ENCODE measurements at places on chromosomes 5 and 9.

DNA sequence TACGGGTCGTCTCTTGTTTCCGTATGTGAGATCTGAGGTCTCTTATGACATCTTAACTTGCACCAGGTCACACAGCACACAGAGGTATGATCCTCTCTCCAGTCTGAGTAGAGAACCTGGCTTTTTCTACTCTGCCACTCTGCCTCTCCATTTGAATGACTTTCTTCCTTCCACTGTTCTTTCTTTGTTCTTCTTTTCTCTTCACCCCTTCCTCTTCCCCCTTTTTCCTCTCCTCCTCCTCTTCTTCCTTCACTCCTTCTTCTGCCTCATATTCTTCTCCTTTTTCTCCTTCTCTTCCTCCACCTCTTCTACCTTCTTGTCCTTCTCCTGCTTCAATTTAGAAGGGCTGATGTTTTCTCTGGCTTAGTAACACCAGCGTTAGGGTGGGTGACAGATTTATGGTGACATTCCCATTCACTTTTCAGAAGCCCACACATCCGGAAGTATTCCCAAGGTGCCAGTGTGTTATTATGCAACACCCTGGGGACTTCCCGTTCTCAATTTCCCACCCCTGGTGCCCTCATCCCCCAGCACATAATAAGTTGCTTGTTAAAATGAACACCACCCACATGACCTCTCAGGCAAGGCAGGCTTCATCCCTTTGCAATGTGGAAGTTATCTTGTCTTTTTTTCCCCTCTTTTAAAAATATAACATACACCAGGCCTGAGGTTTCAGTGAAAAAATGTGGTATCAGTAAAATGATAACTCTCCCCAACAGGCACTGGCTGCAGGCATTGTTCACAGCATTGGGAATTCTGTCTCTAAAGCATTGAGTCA lies 122.0 kb downstream of the PAPPA start:
- DNase-seq, result no peak

- no peak for DNase-seq
Measured at GRCh38 chr5:4563400-4563799, 576.7 kb upstream of the ADAMTS16 start.

DNA sequence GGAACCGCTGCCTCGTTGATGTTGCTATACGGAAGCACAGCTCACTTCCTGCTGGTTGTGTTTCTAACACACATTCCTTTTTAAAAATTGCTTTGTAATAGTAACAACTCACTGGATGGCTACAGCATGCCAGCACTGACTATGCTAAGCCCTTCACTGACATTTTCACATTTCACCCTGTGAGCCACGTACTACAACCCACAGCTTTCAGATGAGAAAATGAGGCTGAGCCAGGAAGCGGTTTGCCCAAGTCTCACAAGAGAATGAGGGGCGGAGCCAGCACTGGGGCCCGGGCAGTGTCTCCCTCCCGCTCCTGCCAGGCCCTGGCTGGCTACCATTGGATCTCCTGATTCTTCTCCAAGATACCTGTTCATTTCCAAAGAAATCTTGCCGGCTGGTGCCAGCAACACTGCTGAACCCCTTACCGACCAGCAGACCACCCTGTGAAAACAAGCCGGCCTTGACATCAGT lies 38.3 kb downstream of the FAM78A start:
- no peak for DNase-seq

- no peak for DNase-seq
Measured at GRCh38 chr5:171323806-171324632, 15.0 kb downstream of the TLX3 start.

GRCh38 chr9:128718475-128718874 lies 5.5 kb downstream of the ZDHHC12 start:
- DNase-seq, result no peak

DNA sequence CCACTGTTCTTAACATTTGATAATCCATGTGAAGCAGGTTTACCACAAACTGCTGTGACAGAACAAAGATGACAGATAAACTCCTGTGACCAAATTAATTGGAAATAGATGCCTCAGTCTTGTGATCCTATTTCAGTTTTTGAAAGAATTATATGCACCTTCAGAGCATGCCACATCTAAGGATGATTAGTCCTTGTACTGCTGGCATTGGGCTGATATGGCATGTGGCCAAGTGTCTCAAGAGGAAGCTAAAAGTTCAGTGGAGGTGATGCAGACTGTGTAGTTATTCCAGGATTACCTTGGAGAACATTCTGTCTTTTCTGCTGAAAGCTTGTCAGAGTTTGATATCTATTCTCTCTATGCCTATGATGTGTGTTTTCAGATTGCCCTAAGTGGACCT lies 314.4 kb upstream of the EFNA5 start:
- no peak for DNase-seq

GRCh38 chr5:181235323-181235688 lies 8.4 kb downstream of the RACK1 start:
- DNase-seq, result no peak

DNA sequence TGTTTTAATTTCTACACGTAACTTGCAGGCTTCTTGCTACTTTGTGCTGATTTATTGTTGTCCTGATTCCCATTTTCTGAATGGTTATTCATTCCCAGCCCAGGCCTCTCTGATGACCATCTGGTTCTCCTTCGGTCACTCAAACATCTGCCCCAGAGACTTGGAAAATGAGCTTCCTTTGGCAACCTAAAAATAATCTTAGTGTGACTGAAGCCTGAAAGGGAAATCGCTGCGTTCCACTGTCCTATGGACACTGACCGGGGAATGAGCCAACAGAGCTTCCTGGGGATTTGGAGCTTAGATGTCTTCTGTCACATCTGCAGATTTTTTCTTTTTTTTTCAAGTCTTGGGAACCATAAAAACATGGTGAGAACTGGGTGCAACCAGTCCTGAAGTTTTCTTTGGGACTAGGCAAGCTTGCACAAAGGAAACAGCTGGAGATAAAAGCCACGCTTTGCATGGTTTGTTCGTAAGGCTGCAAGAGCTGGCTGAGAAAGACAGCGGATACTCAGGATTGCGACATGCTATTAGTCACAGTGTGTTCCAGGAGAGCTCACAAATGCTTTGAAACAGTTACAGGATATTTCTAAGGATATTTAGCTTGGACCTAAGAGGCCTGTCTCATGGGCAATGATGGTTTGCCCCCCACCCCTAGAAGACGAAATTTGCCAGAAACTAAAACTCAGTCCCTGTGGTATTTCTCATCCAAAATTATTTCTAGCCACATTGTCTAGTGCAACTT lies 146.2 kb downstream of the GOLPH3 start:
- no peak for DNase-seq

DNA sequence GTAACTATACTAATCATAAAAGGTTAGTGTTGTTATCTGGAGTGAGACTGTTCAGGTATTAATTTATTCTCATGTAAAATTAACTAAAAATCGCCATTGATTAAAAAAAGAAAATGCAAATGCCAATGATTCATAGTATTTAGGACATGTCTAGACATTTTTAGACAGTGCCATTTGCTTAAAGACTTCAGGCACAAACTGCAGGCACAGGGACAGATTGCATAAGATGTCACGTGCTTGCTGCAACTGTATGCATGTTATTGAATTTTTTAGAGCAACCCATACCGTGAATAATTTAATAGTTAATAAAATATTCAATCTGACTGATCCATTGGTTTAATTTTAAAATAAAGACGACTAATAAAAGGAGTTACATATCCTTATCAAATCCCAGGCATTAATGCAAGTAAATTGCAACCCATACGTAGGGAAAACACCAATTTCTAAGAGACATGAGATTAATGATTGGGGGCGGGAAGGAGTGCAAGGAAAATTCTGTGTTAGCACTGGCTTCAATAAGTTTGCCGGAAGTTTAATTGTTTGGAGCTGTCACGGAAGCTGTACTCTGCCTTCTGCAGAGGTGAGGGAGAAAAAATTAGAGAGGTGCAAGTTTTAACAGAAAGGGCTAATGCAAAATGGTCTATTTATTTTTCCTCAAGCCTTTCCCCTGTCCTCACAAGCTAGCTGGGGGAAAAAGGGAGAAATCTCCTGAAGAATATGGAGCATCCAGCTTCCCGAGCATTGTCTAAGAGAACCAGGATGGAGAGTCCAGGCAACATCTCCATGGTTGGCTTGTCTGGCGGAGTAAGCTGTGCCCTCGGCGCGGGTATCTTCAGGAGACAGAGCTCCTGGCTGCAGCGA lies 2.9 kb downstream of the EDIL3 start:
- DNase-seq, result no peak

DNA sequence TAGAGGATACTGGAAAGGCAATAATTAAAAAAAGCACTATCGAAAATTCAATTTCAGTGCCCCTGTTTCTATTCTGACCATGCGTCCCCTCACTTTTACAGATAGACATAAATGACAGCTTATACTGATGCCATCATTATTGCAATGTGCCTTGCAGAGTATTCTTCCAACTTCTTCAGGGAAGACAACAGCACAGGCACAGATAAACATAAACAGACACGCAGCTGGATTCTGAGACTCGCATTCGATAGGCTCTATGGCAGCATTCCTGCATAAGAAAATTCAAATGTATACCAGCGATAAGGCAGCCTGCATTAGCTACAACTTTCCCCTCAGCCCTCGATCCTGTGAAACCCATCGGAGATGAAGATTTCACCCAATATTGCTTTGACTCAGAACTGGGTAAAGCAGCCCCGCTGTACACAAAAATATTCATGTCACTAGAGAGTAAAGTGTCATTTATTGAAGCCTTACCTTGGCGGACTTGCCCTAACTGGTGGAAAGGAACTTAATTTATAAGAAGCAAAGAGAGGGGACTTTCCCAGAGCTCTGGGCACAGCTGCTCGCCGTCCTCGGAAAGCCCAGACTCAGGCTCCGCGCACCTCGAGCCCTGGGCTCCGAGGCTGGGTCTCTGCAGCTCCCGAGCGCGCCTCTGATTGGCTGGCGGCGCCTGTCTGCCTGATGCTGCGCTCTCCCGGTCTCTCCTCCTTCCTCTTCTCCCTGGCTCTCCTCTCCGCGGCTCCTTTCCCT lies at the start of gene CDH18:
Gene CDH18, minus strand, starts transcription at position 589 of the 750 bp plus-strand sequence. CDS start 149,214 bp downstream, outside the sequence.
- peak; percentile 73 for DNase-seq

- DNase-seq, result no peak
Measured at GRCh38 chr5:53262348-53262970, 152.9 kb upstream of the MOCS2 start.

- DNase-seq, result no peak
Measured at GRCh38 chr5:112563169-112563826, 144.2 kb upstream of the EPB41L4A start.

DNA sequence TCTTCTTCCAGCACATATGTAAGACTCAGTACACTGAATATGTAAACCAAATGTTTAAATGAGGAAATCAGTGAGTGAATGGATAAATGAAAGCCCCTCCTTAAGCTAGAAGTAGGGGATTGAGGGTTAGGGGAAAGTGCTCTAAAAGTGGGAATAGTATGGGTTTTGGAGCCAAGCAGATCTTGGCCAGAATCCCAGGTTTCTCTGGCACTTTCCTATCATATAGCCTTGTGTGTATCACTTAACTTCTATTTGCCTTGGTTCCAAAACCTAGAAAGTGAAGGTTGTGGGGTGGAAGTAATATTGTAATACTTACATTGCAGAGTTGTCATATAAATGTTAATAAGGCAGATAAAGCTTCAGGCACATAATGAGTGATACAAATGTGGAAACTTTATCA lies 45.0 kb upstream of the SV2C start:
- no peak for DNase-seq

DNA sequence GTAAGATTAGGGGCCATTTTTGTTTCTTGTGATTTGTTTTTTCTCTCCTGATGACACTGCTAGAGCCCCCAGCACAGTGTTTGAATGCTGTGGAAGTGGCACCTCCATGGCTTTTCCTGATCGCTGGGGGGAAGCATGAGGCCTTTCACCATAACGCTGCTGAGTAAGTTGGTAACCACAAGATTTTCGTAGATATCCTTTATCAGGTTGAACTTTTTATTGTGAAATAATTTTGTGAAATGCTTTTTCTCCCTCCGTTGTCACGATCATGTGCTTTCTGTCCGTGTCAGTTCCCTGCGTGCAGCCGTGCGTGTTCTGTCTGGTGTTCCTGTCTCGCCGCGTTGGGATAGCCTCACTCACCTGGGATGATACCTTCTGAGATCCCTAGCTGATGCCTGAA lies 59.4 kb downstream of the EHMT1 start:
- DNase-seq, result no peak

DNA sequence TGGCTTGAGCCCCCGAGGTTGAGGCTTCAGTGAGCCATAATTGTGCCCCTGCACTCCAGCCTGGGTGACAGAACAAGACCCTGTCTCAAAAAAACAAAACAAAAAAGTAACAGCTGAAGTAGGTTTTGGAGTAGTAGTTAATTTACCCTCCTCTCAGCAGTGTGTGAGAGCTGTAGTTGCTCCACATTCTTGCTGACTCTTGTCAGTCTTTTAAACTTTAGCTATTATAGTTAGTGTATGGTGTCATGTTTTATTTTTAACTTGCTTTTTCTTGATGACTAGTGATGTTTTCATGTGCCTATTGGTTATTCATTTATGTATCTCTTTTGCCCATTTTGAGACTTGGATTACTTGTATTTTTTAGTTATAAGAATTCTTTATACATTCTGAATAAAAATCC lies 52.9 kb upstream of the DHFR start:
- DNase-seq, result no peak

- DNase-seq, result no peak
Measured at GRCh38 chr9:124940521-124940893, 376 bp downstream of the GOLGA1 start.

DNA sequence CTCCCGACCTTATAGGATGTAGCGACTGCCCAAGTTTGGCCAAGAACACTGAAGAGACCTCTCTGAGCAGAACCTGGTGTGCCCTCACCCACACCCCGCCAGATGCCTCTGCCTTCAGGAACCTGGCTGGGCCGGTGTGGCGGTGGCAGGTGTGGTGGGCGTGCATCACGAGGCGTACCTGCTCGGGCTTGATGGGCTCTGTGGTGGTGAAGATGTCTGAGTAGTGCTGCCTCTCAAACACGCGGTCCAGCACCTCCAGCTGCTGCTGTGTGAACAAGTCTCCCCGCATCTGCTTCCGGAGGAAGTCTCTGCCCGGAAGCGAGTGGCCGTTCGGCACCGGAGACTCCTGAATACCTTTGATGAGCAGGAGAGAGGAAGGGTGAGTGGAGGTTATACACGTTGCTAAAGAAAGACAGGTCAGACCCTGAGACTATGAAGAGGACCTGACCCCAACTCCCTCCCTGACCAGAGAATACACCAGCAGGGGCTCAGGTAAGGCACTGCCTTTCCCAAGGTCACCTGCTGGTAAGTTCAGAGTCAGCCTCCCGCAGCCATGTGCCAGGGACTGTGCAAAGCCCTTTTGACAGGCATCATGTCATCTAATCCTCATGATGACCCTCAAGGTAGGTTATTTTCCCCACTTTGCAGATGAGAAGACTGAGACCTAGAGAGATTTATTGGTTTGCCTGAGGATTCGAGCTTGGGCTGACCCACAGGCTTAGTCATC lies 67.5 kb downstream of the PAX5 start:
- no peak for DNase-seq
